ENCODE measurements at places on chromosomes 5 and 9.

DNA sequence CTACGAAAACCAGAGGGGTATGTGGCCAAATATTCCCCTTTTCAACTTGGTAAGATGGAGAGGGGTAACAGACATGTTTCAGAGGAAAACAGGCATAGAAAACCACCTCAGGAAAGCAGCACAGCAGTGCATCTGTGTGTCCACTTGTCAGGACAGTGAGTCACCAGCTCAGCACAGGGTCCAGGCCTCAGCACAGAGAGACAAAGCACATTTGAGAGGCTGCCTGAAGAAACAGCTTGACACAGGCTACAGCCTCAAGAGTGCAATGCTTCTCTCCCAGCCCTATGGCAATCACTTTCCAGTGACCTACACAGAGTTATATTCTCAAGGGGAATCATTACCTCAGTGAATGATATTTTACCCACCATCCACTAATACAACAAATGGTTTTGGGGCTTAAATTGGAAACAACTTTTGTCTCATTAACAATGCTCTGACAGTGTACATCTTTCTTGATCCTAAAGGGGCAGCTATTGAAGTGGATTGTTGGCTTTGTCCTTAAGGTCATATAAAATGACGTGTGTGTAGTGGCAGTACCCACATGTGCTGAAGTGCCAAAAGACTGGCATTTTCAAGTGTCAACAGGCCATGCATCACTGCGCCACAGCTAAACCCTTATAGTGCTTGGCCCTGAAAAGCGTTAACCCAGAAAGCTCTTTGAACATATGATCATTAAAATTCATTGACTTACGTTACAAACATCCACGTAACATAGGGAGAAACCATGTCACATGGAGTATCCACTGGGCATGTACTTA, 46.4 kb downstream of the ERMP1 start:
- DNase-seq = no peak

DNA sequence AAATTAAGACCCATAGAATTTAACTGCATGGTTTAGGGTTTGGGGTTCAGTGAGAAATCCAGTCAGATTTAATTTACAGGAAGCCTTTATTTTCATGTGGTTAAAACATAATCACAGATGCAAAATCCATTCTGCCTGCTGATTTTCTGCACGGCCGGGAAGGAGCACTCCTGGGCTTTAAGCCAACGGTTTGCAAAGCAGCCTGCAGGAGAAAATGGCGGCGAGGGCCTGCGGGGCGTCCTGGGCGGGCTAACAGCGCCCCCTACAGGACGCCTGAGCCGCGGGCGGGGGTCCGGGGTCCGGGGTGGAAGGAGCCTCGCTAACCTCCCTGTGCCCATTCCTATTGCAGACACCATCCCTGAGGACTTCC, 47.6 kb downstream of the THBS4 start:
- peak; percentile 53 for DNase-seq

DNA sequence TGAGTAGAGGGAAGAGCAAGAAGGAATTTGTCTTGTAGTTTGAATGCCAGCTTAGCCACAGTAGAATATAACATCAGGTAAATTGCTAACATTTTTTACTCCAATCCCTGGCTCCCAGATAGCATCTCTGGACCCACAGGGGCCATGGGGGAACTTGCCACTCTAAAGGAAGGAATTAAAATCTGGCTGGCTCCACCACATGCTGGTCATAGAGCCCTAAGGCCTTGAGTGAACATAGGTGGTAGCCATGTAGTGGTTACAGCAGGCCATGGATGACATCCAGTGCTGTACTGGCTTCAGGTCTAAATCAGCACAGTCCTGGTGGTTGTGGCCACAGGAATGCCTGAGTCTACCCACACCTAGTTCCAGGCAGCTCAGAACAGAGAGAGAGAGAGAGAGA, 109.9 kb upstream of the RGMB start:
- DNase-seq = no peak

DNA sequence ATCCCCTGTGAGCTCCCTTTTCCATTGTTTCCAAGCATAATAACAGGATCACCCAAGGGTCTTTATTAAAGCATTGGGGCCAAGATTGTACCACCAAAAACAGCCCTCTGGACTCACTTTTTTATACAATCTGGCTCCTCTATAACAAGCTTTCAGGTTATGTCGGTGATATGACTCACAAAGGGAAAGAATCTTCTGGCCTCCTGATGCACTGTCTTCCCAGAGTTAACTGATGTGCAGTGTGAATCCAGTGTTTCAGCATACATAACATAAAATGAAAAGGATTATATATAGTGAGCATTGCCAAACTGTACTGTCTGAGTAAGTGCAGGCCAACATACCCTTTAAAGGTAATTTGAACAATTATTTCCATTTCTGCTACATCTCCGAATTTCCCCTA, 33.9 kb upstream of the MAN2A1 start:
- no peak for DNase-seq

DNA sequence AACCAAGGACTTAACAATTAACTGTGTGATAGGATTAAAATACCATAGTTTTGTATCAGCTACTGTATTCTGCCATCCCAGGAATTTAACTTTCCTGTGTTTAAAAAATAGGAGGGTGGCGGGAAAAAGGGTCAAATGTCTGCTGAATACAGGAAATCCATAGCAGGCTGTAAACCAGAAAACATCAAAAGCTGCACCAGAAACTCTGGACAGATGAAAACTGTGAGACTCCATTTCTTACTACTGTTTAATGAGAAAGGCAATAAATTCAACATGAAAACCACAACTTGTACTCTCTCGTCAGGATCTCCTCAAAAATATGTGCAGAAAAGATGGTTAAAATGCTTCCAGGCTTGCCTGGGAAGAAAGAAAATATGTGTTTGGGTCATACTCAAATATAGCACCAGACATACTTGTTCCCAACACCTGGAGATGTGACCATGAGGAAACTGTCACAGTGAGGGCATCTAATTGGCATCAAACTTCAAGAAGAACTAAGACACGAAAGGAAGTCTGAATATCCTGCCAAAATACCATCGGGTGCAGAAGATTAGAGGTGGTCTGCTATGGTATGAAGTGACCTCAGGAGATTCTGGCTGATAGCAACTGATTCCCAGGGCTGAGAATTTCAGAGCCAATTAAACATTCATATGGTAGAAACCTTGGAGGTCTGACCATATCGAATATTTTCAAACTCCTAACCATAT, 164.7 kb upstream of the TARS1 start:
- DNase-seq = peak; percentile 95

DNA sequence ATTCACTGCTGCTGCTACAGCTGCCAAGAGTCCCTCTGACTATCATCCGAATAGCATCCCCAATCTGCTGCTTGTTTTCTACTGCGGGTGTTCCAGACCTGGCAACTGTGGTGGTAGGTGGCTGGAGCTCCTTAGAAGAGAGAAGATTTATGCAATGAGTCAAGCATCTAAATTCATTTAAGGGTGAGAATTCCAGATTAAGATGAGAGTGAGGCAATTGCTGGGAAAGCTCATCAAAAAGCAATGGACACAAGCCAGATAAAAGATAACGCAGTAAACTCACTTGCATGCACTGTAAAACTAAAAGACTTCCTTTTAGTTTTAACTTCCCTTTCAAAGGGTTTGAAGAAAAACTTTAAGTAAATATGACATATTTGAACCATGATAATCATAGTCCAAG, 3.9 kb downstream of the PLK2 start:
- no peak for DNase-seq

DNA sequence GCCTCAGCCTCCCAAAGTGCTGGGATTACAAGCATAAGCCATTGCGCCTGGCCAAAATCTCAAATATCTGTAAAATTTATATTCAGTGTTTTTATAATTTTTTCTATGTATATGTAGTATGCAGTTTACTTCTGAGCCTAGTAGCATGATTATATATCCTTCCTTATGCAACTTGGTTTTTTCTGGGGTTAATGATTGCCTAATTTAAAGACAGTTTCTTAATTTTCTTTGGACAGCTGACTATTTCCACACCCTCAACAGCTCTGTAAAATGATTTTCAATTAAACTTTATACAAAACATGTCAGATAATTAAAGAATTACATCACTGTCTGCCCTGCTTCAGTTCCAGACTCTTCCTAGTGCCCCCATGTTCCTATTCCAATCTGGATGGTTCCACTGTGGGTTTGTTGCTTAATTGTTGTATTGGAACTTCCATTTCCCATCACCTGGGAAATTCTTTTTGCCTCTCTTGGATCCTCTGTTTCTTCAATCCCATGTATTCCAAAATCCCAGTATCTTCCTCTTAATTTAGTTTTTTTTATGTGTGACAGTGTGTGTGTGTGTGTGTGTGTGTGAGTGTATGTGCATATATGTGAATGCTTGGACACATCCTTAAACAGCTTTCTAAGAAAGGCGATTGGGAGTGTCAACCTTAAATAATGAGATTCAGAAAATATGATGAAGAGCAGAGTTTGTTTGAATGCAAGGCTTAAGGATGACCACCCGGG, 53.2 kb downstream of the C5orf22 start:
- DNase-seq = no peak

Data from fibroblast of skin of left biceps (primary cell).